ENCODE measurements at places on chromosomes 3 and 15.

GRCh38 chr15:100172356-100173024 lies 169.3 kb downstream of the ADAMTS17 start:
- no peak for DNase-seq

GRCh38 chr3:176741664-176742047 lies 455.6 kb downstream of the TBL1XR1 start:
- DNase-seq, result no peak

DNA sequence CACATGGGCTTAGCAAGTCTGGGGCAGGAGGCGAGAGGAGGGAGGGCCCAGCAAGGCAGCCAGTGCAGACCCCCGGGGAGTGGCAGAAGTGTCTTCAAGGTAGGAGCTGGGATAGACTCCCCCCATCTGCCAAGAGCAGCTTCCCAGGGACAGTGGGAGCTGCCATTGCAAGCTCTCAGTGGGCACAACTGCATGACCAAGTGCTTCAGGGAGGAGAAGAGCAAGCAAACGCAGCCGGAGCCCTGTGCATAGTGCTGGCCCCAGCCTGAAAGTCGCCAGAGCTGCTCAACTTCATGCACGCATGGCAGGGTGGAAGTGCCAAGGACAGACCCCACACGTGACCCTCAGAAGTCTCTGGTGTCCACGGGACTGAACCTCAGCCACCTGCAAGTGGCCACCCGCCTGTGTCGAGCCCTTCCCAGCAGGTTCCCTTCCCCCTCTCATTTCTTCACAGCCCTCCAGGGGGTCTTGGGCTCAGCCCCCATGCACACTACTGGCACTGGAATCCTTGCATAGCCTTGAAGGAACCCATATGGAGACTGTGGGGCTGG lies 89.4 kb downstream of the PLXNA1 start:
- no peak for DNase-seq

DNA sequence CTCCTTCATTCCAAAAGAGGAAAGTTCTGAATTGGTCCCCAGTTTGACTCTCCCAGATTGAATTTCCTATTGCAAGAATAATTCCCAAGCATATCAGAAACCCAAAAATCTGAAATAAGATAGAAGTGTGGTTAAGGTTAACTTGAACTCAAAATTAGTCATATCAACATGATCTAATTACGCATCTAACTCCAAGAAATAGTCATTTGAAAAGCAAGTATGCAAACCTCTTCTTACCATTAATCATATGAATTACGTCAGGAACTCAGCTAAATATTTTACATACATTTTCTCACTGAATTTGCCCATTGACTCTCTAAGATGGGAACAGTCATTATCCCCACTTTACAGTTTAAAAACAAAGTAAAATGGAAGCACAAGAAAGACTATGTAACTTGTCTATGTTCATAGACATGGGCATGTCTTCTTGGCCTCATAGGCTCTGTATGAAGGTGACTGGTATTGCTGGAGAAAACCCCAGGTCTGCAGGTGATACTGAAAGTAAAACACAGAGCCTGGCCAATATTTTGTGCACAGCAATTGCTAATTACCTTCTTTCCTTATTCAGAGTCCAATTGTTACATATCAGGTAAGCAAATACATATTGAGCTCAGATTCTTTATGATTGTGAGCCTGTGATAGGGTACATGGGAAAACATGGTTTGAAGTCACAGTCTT lies 139.2 kb downstream of the ATP8B4 start:
- no peak for DNase-seq

GRCh38 chr15:98561169-98561941 lies 87.0 kb upstream of the IGF1R start:
- DNase-seq, result no peak

GRCh38 chr15:40959331-40960141 lies 6.3 kb downstream of the CHAC1 start:
- no peak for DNase-seq

- no peak for DNase-seq
These were observed 171.4 kb downstream of the NFKBIZ start for GRCh38 chr3:102020735-102021134.

GRCh38 chr3:148077318-148077923 lies 620.3 kb upstream of the AGTR1 start:
- DNase-seq, result peak; percentile 1

DNA sequence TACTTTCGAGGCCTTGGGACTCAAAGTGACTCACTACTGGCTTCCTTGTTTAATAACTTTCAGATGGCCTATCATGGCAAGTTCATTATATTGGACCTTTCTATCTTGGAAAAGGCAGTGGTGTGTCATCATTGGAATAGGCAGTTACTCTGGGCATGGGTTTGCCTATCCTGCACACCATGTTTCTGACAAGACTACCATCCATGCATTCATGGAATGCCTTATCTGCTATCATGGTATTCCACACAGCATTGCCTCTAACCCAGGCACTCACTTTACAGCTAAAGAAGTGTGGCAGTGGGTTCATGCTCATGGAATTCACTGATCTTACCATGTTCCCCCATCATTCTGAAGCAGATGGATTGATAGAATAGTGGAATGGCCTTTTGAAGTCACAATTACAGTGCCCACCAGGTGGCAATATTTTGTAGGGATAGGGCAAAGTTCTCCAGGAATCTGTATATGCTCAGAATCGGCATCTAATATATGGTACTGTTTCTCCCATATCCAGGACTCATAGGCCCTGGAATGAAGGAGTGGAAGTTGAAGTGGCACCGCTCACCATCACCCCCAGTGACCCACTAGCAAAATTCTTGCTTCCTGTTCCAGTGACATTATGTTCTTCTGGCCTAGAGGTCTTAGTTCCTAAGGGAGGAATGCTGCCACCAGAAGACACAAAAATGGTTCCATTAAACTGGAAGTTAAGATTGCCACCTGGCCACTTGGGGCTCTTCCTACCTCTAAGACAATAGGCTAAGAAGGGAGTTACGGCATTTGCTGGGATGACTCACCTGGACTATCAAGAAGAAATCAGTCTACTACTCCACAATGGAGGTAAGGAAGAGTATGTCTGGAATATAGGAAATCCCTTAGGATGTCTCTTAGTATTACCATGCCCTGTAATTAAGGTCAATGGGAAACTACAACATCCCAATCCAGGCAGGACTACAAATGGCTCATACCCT lies 1161.4 kb downstream of the SI start:
- no peak for DNase-seq

DNA sequence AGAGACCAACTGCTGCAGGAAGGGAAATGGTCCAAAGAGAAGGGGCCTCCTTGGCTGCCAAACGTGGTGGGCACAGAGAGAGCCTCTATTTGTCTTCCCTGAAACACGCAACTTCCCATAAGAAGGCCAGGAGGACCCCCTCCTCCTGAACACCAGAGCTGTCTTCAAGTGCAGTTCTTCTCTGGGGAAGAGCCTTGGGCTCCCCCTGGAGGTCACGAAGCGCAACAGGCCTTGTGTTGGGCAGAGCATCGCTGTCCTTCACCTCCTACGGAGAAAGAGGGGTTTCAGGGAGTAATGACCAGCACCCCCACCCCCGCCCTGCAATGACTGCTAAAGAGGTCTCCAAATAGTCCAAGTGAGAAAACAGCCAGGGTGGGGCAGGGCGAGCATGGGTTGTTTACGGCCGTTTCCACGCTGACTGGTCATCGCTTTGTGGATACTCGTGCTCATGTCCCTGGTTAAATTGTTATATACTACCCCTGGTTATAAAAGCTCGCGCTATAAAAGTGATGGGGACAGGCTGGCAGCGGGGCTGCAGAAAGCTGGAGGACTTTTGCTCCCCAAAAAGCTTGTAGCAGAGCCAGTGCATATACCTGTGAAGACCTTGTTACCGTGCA lies 397.5 kb upstream of the ATP10A start:
- DNase-seq, result peak; percentile 39

All from activated CD4-positive, alpha-beta T cell treated with anti-CD3 and anti-CD28 coated beads, Interleukin-2, Interleukin-6, amounts not matched to agents 100 ng/mL and 50 ng/mL, durations not matched to agents 16 hours and 8 hours (primary cell).